ENCODE measurements at places on chromosomes 4 and X. TPM values are rescaled to one million over a fixed set of nuclear protein-coding genes. Genes with fewer than 3 reads are reported as not detected.

DNA sequence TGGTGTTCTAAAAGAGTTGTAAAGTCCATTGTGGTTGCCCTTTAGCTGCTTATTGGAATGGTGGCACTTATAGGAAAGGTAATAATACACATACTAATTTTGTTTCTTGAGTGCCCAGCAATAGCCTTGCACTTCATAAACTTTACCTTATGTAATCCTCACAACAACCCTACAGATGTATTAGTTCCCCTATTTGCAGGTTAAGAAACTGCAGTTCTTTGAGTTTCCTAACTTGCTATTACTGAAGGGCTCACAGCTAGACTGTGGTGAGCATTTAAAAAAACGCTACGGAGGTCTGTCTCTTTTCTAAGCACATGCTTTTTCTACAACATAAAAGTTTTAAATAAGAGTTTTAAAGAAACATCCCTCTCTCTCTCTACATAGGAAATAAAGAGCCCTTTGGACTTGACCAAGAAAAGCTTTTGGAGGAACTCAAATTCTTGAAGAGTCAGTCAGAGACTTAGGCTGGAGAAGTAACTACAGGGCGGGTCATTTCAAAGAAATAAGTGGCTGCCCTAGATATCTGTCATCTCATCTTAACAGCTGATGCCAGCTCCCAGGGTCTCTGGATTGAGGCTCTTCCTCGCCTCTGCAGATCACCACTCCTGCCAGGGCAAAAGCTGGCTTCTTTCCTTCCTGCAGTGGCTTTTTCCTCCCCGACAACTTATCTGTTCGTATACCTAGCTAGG is 42.0 kb upstream of the FBXW7 start:
- no peak for DNase-seq

DNA sequence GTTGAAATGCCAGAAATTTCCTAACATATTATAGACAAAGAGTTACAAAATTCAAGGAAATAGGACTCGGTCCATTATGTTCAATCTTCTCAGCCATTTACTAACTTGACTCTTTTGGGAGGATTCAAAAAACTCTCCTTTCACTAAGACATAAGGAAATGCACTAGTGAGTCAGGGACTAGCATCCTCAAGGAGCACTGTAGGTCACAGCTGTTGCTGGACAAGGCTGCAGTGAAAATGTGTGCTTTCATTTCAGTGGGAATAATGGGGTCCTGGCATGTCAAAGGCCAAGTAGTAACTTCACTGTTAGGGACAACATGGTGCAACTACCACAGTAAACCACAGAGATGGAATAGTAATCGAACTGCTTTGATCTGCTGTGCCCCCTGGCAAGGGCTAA is 56.9 kb upstream of the ABCG2 start:
- DNase-seq: no peak

DNA sequence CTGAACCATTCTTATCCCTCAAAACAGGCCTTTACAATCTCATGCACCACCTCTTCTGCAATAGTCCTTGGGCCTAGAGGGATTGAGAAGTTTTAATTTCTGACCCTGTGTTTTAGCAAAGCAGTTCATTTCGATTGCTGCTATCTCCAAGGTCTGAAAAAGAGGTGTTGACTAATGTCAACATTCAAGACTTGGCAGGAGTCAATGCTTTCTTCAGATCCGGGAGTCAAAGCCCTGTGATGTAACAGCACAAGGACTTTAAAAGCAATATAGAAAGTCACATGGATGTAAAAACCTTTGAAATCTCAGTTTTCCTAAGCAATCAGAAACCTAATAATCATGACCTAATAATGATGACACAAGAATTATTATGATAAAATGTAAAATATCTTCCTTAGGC is 133.8 kb downstream of the ADAM29 start:
- no peak for DNase-seq

DNA sequence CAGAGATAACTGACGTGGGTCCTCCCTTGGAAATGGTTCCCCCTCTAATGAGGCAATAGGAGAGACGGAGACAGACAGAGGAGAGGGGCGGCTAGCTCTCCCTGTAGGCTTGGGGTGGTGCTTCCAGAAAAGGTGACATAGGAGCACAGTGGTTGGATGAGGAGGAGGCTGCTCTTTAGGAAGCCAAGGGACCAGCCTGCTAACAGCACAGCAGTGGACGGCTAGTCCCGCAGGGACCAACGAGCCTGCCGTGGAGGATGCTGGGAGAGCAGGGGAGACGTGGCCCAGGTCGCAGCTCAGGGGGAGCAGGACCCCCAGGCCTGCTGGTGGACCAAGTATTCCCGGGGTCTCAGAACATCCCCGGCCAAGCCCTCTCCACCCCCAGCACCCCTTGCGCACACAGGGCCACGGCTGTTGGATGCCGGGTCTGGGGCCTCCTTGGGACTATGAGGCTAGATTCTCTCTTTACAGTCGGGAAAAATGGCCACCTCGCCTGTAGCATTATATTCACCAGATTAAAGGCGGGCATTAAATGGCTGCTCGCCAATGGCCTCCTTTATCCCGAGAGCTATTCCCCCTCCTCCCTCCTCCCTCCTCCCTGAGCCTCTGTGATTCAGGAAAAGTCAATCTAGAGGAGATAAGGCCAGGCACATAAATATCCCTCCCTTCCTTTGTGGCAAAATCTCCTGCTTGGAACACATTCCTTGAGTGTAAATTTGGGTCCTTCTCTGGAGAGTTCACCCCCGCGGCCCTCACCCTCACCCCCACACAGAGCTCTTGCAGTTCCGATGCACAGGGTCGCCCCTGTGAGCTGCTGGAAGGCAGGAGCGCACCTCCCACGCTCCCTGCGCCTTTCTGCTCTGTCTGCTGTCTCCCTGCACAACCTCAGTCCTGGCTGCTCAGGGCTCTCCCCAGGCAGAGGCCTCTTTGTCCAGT is 30.5 kb upstream of the NSG1 start:
- no peak for DNase-seq

The PAGE2 gene
- total RNA-seq: not detected

Measured in activated T-helper 1 cell treated with anti-CD3 and anti-CD28 coated beads, Interleukin-12 subunit alpha, Interleukin-12 subunit beta, Interleukin-2, Interleukin-4 antibody, amounts not matched to agents 30 ng/mL and 10 ng/mL and 1 ng/mL, durations not matched to agents 14 hours and 24 hours and 36 hours (primary cell).